ENCODE measurements at places on chromosomes 2 and 18.

- H3K36me3 ChIP-seq: peaks cover 4% of the 10 kb centered on the region
- H3K27me3 ChIP-seq: no peaks in the 10 kb centered on the region
- H3K4me3 ChIP-seq: no peak overlapping the region
Observed at GRCh38 chr2:229869226-229869625, 52.6 kb downstream of the TRIP12 start.

- no peaks in the 10 kb centered on the region for H3K27me3 ChIP-seq
- H3K36me3 ChIP-seq: no peaks in the 10 kb centered on the region
- H3K27ac ChIP-seq: no peak overlapping the region
- peaks cover 13% of the 10 kb centered on the region for H3K4me1 ChIP-seq
- DNase-seq: no peak
Observed at GRCh38 chr2:85924522-85924921, 35.7 kb upstream of the ST3GAL5 start.

DNA sequence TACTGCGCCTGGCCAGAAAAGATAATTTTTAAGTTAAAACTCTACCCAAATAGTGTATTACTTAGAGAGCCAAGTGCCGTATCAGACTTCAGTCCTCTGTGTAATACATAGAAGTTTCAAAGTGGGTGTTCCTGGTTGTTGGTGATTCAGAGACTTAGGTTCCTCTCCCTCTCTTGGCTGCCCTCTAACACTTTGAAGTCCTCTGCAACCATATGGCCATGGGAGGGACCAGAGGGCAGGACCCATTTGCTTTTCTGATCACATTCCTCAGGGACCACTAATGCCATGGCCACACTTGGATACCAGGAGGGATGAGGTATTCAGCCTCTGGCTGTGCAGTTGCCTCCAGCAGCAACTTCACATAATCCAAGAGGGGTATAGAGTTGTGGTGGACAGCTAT is 131.5 kb downstream of the CAPN13 start:
- H3K27me3 ChIP-seq: peaks cover 5% of the 10 kb centered on the region
- no peak overlapping the region for H3K27ac ChIP-seq
- H3K4me3 ChIP-seq: no peak overlapping the region
- DNase-seq: no peak
- no peaks in the 10 kb centered on the region for H3K4me1 ChIP-seq

DNA sequence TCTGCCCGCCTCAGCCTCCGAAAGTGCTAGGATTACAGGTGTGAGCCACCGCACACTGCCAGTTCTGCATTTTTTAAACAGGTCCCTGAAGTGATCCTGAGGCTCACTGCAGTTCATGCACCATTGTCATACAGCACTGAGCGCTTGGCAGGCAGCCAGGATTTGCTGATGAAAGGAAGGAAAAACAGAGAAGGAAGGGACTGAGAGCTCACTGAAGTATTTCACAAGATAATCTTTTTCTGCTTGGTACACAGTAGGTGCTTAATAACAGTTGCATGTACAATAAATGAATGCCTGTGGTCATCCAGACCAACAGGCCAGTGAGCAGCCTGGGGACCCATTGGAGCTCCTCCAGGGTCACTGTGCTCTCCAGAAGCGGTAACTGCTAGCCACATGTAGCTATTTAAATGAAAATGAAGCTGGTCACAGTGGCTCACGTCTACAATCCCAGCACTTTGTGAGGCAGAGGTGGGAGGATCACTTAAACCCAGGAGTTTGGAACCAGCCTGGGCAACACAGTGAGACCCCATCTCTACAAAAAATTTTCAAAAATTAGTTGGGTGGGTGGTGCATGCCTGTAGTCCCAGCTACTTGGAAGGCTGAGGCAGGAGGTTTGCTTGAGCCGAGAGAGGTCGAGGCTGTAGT is 33.1 kb upstream of the SMAD7 start:
- no peaks in the 10 kb centered on the region for H3K4me1 ChIP-seq
- H3K27me3 ChIP-seq: no peaks in the 10 kb centered on the region
- no peaks in the 10 kb centered on the region for H3K36me3 ChIP-seq
- H3K4me3 ChIP-seq: no peak overlapping the region

GRCh38 chr2:121134728-121135127 is 150.3 kb downstream of the TFCP2L1 start:
- H3K4me1 ChIP-seq: no peaks in the 10 kb centered on the region
- no peaks in the 10 kb centered on the region for H3K36me3 ChIP-seq
- DNase-seq: no peak

DNA sequence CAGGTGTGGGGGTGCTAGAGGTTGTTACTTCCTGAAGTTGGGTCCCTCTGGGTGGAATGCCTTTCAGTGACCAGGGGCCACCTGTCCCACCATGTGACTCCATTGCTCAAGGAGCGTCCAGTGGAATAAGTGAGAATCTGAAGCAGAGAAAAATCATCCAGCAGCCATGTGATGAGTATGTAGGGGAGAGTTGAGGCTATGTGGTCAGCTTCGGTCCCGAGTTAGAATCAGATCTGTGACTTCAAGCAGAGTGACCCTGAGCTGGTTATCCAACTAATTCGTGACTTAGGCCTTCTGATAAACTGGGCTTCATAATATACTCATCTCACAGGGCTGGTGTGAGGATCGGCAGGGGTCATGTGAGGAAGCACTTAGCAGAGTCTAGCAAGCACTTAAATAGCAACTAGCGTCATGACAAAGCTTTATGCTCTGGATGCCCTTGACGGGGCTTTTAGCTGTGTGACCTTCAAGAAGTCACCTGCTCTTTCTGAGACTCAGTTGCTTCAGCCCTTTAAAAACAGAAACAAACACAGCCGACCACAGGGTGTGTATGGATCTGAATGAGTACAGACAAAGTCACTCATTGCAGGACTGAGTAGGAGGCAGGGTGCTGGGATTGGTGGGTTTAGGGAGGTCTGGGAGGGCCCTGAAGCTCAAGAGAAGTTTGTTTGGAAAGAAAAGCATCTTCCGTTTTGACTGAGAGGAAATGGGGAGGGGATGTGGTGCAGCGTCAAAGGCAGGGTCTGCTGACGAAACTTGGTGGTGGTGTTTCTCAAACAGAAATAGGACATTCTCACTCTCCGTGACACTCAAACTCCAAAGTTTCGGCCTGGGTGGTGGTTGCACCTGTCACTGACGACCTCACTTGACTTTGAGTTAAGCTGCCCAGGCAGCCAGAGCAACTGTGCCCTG is 264.0 kb upstream of the CXCR4 start:
- H3K4me1 ChIP-seq: no peaks in the 10 kb centered on the region
- no peak overlapping the region for H3K4me3 ChIP-seq
- no peak overlapping the region for H3K27ac ChIP-seq
- no peaks in the 10 kb centered on the region for H3K27me3 ChIP-seq
- no peak for DNase-seq

- no peaks in the 10 kb centered on the region for H3K4me1 ChIP-seq
- DNase-seq: no peak
- H3K4me3 ChIP-seq: no peak overlapping the region
- H3K27me3 ChIP-seq: no peaks in the 10 kb centered on the region
- H3K27ac ChIP-seq: no peak overlapping the region
Observed at GRCh38 chr2:233593201-233593600, 24.2 kb upstream of the UGT1A8 start.

GRCh38 chr18:57953883-57954282 is 90.1 kb upstream of the NEDD4L start:
- no peak overlapping the region for H3K4me3 ChIP-seq
- peaks cover 12% of the 10 kb centered on the region for H3K4me1 ChIP-seq
- no peak for DNase-seq
- no peak overlapping the region for H3K27ac ChIP-seq
- no peaks in the 10 kb centered on the region for H3K27me3 ChIP-seq
- no peaks in the 10 kb centered on the region for H3K36me3 ChIP-seq

DNA sequence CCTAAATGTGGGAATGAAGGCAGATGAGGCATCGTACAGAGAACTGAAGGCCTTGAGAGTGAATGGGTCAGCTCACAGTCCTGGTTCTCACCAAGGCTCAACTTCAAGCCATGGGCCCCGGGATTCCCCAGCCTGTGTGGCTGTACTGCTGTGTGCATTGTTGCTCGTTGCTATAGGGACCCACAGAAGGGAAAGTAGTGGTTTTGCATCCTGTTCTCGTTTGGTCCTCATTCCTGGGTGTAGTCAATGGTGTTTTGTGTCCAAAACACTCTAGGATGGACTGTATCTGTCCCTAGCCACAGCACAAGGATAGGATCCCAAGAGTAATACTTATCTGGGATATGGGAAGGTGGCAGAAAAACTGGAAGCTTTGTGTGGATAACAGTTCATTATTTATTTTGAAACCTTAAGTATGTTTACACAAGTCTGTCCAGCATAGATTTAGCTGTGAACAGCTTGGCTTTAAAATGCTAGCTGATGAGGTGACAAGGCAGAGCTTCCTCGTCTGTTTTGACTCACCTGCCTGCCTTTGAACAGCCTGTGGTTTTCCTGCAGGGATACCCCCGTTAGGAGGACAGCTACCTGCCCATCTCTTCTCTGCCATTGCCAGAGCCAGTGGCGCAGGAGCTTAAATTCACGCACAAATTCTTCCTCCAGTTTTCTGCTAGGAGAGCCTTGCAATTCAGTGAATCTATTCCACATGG is 85.0 kb downstream of the WDSUB1 start:
- H3K27me3 ChIP-seq: no peaks in the 10 kb centered on the region
- no peak for DNase-seq
- H3K4me1 ChIP-seq: peaks cover 10% of the 10 kb centered on the region
- H3K4me3 ChIP-seq: no peak overlapping the region
- H3K36me3 ChIP-seq: no peaks in the 10 kb centered on the region

DNA sequence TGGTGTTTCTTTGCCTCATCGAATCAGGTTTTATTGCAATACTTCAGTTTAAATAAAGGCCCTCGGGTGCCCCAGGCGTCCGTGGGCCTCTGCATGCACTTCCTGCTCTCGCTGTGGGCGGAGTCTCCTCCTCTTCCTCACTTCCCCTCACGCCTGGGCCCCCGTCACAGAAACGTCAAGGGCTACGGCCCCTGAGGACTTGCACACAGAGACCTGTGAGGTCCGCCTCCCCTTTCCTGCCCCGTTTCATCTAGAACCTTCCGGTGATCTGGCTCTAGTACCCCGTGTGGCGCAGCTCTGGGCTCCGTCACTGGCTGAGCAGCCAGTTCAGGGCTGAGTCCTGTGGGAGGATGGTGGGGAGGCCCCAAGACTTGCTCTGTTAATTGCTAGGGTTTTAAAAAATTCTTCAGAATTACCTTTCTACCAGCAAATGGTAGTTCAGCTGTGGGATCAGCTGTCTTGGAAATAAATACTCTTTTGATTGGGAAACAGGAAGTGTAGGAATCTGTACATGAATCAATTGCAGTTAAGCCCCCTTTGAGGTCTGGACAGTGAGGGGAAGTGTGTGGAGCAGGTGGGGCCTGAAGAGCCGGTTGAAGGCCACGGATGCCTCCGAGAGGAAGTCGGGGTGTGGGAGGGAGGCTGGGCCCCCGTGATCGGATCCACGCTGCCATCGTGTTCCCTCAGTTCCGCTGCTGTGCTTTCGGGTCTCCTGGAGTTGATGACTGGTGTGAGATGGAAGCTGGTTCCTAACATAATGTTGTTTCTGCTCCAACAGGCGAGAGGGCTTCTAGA is 10.2 kb downstream of the NFATC1 start:
- no peaks in the 10 kb centered on the region for H3K36me3 ChIP-seq
- DNase-seq: peak; percentile 71
- peaks cover 27% of the 10 kb centered on the region for H3K4me1 ChIP-seq
- H3K27me3 ChIP-seq: no peaks in the 10 kb centered on the region
